ENCODE measurements at places on chromosomes 2 and 18.
A peak's percentile ranks its signal among the peaks of the same experiment; 100 is the strongest.

- no peak for DNase-seq
Measured at GRCh38 chr2:197786010-197786877, 1.1 kb upstream of the BOLL start.

- no peak for DNase-seq
Measured at GRCh38 chr2:69393963-69394362, 6.9 kb upstream of the GFPT1 start.

GRCh38 chr2:95179451-95179850 lies 13.8 kb downstream of the ZNF2 start:
- DNase-seq, result no peak

DNA sequence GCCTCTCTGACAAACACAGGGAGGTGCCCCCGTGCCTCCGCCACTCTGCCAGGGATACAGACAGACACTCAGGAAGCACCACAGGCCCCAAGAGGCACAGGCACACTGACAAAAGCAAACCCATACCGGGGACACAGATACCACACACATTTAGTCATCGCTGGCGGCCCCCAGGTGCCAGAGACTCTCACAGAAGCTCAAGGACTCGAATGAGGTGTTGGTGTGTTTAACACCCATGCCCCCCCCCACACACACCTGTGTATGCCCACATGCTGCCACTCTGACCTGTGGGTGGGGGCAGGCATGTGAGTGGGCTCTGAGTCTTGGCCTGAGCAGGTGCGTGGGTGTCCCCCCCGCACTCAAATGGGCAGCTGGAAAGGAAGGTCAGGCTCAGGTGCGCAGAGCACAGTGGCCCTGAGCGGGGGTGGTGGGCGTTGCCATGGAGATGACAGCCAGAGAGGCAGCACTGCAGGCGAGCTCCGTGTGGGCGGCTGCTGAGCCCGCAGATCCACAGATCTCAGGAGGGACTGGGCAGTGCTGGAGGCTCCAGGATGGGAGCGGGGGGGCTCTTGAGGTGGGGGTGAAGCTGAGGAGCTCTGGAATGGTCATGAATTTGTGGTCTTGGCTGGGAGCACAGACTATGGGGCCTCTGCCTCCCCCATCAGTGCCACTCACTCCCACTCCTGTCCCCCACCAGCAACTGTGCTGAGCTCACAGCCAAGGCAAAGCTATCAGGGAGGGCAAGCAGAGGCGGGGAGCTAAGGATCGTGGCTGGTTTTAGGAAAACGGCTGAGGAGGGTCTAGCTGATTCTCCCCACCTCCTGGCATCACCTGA lies 73.9 kb upstream of the TAF1B start:
- no peak for DNase-seq

DNA sequence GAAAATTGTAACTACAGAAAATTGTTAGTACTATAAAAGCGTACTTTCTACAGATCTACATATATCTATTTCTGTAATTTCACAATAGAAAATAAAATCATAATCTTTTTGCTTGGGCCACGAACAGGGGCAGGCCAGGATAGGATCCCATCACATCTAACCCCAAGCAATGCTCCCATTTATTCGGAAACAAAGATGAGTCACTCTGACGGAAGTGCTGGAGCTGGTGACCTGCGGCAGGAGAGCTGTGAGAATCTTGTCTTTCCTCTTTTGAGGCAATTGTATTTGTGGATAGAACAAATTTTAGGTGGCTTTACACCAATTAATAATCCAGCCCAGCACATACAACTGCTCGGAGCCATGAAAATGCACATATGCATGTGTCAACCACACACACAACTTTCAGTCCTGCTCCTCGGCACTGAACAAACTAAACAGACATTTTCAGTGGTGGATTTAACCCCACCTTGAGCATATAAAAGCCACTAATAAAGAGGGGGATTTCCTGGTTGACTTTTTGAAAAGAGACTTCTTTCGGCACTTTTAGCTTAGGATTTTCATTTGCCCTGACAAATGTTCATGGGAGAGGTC lies 22.3 kb upstream of the INSIG2 start:
- no peak for DNase-seq

- no peak for DNase-seq
Measured at GRCh38 chr18:79904357-79905147, 46.9 kb downstream of the SLC66A2 start.

DNA sequence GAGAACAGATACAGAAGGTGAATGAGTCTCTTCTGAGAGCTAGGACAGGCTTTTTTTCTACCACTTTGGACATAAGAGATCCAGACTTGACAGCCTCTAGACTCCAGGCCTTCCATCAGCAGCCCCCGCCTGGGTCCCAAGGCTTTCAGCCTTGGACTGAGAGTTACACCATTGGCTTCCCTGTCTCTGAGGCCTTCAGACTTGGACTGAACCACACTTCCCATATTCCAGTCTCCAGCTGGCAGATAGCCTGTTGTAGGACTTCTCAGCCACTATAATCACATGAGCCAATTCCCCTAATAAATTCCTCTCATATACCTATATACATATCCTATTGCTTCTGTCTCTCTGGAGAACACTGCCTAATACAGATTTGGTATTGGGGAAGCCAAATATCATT lies 128.2 kb downstream of the MCFD2 start:
- no peak for DNase-seq

DNA sequence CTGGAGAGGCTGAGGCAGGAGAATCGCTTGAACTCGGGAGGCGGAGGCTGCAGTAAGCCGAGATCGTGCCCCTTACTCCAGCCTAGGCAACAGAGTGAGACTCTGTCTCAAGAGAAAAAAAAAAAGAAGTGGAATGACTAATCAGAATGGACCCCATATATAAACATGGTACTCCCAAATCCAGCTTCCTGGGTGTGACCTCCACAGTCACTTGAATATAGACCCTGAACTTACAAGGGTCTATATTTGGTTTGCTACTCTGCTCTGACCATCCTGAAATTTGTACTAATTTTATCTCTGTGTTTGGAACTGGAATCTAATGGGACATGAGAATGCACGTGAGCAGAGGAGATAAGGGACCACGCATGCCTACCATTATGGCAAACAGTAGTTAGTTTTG lies 275.0 kb downstream of the TNS1 start:
- no peak for DNase-seq

DNA sequence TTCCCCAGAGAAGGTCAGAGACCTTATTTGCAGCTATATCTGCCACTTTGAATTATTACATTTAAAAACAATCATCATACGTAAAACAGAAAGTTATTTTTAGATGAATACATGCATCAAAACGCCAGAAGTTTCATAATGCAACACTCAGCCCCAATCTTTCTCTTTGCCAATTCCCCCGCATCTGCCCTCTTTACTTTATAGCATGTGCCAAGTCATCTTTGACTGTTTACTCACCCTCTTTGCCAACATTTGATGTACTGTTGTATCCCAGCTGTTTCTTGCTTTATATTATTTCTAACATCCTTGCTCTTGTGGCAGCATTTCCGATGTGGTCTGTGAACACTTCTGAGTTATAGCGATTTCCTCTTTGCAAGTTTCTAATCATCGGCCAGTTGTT lies 86.2 kb downstream of the CRIM1 start:
- peak; percentile 54 for DNase-seq

- peak; percentile 32 for DNase-seq
Measured at GRCh38 chr2:216991563-216991962, 131.7 kb upstream of the TNP1 start.

DNA sequence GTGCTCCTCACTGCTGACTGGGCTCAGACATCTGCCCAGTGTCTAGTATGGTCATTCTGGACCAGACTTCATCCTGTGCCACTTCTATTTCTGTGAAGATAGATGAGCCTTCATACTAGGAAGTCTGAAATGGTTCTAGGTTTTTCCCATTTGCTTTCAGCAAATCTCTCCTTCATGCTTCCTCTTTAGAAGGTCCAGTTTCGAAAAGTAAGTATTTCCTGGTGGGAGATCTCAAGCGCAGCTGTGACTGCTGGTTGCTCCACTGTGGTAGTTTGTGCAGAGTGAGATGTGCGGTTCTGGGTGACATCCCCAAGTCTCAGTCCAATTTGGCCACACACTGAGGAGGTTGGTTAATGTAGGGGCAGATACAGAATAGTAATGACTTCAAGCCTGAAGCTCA lies 14.4 kb downstream of the IL36B start:
- DNase-seq, result no peak

DNA sequence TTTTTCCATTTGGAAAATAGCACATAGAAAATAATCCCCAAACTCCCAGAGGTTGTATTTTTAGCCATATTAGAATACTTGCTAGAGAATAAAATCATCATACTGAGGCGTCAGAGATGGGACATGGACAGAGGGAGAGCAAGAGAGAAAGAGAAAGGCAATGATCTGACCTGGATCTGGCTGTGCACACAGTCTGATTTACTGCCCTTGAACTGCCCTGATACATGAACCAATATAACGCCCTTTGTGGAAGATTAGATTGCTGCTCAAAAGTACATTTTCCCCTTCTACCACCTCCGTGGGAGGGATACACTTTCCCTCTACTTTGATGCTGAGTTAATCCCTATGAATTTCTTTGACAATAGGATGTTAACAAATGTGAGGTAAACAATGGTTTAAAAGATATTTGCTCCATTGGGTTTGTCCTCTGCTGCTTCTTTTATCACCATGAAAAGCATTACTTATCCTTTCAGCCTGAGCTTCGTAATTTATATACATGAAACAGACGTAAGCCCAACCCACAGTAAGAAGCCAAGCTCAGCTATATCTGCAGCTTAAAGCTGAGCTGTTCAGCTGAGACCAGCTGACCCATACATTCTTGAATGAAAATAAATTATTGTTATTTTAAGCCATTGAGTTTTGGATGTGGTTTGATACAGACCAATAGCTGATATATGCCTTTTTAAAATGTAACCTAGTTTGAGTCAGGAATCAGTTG lies 1664.6 kb upstream of the CELF4 start:
- DNase-seq, result no peak

GRCh38 chr2:208363485-208363884 lies 43.1 kb upstream of the PTH2R start:
- peak; percentile 82 for DNase-seq

- no peak for DNase-seq
Measured at GRCh38 chr2:214695789-214696188, 113.7 kb downstream of the BARD1 start.
